ENCODE measurements at places on chromosomes 1 and 21.

- DNase-seq = no peak
Measured at GRCh38 chr1:26857473-26858060, 5.4 kb upstream of the SFN start.

DNA sequence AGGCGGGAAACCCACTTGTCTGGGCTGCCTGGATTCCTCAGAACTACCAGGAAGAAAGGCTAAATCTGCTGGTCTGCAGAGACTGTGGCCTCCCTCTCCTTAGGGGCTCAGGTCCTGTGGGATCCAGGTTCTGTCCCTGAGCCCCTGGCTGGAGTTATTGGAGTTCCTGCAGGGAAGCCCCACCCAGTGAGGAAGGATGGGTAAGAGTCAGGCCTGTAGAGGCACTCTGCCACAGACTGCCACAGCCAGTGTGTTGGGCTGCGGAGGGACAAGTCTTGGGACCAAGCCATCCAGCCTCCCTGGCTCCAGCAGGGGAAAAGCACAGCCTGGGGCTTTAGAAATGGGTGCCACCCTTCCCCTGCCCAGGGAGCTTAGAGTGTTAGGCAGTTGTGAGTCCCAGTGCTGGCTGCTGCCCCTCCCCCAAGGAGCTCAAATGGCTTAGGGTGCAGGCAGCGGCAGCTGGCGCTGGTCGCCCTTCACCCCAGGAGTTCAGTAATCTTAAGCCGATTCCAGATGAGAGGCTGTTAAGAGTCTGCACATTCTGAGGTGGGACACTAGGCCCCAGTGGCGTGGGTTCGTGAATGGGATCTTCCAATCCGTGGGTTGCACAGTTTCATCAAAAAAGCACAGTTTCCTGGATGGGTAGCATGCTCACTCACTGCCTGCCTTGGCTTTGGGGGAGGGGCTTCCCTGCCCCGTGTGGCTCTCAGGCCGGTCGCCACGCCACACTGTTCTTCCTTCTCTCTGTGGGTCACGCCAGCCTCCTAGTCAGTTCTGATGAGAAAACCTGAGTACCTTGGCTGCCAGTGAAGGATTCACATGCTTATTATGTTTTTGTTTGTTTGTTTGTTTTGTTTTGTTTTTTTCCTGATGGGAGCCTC is 57.6 kb upstream of the FMO3 start:
- DNase-seq = peak; percentile 40

DNA sequence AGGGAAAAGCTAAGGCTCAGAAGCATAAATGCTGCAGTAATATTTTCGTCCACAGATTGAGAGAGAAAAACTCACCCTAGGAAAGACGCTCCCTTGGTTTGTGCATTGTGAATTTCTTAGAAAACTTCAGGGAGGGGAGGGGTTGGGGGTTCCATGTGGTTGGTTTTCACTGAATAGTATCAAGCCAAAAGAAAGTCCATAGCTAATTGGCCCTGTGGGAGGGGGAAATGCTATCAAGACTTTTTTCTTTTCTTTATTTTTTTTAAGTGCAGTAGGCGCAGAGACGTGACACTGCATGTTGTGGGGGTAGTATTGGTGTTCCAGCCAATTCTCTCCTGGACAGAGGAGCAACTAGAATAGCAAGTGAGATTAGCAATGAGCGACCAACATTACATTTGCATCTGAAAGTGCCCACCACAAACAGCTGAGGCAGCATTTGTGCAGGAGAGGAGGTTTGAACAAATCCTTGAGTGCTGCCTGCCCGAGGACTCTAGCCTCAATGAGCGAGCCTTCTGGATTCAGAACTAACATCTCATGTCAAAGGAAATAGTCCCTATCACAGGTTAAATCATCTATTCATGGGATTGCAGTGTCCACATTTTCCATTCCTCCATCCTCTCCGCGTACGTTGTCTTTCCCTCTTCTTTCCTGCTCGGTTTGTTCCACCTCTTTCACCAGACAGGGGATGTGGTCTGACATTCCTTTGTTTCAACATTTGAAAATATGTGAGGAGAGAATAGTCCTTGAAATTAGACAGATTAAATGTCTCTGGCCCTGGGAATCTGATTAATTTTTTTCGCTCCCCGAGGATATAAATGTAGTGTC is 118.0 kb upstream of the MARK1 start:
- DNase-seq = peak; percentile 68

DNA sequence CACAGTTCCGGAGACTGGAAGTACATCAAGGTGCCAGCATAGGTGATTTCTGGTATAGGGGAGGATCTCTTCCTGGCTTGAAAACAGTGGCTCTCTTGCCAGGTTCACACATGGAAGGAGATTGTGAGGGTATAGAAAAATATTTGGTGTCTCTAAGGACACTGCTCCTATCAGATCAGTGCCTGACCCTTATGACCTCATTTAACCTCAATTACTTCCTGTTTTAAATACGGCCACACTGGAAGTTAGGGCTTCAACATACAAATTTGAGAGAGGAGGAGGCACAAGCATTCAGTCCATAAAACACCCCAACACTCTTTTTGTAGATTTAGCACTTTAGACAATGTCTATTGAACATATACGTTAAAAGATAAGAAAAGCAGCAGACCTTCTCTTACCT is 37.0 kb downstream of the COL6A1 start:
- no peak for DNase-seq

DNA sequence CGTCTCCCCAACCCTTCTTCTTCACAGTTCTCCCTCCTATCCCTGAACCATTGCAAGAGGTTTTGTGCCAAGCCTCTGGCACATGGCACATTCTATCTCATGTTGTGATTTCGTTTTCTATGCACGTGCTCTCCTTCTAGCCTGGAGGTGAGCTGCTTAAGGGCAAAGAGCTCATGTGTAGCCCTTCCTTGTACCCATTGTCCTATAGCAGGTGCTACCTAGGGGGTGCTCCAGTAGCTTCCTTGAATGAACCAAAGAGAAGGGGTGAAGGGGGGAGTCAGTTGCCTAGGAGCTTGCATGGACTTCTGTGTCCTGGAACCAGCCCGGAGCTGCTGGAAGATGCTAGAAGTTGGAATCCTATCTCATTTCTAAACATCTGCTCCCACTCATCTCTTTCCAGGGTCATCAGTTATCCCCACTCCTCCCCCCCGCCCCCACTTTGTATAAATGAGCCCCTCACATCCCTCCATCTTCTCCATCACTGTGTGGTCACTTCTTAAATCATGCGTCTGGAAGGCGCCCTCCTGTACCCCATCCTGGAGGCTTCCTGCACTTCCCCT is 535 bp upstream of the DISC1 start:
- DNase-seq = peak; percentile 20

- DNase-seq = no peak
Measured at GRCh38 chr1:25924454-25924853, 18.2 kb upstream of the STMN1 start.

- no peak for DNase-seq
Measured at GRCh38 chr1:151401125-151401788, 1.9 kb downstream of the PSMB4 start.

- no peak for DNase-seq
Measured at GRCh38 chr1:65170511-65171142, 22.6 kb downstream of the AK4 start.

DNA sequence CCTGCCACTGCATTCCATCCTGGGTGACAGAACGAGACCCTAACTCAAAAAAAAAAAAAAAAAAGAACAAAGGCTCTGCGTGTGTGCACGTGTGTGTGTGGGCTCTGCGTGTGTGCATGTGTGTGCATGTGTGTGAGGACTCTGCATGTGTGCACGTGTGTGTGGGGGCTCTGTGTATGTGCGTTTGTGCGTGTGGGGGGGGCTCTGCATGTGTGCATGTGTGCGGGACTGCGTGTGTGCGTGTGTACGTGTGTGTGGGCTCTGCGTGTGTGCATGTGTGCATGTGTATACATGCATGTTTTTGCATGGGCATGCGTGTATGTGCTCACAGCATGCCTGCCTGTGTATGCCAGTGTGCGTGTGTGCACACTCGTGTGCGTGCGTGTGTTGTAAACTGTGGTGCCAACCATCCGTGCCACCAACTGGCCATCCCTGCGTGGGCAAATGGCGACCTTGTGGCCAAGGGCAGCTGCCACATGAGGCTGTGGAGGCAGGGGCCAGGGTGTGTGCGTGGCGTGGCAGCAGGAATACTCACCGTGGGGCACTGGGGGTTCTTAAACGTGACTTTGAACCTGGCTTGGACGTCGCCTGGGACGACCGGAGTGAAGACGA is 26.8 kb upstream of the TMEM52 start:
- DNase-seq = no peak

GRCh38 chr1:55718758-55719671 is 503.9 kb upstream of the USP24 start:
- no peak for DNase-seq
